RKO (cell line): ENCODE measurements at places on chromosomes 12 and 14.
A peak's percentile ranks its signal among the peaks of the same experiment; 100 is the strongest.

DNA sequence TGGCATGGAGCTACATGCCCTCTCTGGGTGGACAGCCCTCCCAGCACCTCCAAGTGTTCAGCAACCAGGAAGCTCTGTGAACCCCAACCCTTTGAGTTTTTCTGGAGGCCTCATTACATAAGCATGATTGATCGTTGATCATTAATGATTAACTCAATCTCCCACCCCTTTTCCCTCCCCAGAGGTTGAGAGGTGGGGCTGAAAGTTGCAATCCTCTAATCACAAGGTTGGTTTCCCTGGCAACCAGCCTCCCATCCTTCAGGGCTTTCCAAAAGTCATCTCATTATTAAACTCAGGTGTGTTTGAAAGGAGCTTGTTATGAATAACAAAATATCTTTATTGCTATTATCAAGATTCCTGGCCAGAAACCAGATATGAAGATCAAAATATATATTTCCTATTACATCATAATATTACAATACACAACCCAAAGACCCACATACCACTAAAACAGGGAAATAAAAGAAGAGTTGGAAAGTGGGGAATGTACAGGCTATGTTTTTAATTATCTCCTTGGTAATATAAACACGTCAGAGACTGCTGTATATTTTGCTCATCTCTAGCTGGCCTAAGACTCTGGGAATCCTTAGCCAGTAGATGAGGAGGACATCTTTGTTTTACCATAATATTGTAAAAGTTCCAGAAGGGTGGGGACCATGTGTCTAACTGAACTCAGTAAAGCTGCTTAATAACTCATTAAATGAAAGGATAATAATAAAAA, 73.6 kb downstream of the SSPN start:
- no peak for DNase-seq

- DNase-seq = no peak
Observed at GRCh38 chr14:70069186-70069585, 119.6 kb downstream of the SLC8A3 start.

DNA sequence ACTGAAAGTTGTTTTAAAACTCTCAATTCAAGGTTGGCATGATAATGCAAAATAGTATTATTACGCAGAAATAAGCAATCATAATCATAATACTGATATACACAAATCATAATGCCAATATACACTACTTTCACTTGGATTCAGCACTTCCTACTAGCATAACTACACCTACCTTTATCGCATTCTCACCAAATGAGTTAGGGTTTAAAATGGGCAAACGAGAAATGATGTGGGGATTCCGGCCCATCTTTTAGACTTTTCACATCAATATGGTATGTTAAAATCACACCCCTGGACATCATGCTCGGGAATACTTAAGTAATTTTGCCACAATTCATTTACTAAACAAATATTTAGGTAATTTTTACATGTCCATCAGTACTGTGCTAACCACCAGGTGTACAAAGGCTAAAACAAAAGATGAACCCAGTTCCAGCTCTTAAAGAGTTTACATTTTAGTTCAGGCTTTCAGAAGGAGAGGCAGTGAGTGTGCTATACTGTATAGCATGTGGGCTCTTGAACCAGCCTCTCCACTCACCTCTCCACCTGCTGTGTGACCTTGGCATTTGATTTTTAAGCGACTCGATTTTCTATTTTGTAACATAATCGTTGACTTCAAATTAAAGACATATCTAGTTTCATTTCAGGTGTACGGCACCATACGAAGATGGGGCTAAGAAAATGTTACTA, 1.1 kb upstream of the USP15 start:
- DNase-seq = peak; percentile 46

GRCh38 chr12:128609861-128610260, 213.9 kb downstream of the SLC15A4 start:
- DNase-seq = peak; percentile 14

DNA sequence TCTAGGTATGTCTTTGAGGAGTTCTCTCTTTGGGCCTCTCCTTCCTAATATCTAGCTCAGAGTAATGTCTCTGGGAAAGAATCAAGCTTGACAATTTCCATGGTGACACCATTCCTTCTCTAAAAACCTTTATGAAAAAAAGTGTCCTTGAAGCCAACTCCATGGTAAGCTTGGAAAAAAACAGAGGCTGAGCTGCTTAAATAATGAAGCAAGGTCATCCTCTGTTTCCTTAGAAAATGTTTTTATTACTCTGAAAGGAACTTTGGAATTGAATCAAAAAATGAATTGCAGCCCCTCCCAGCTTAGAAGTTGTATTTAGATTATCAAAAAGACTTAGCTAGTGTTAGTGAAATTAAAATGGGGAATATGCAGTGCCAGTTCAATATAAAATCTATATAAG, 166.1 kb upstream of the KITLG start:
- DNase-seq = no peak

DNA sequence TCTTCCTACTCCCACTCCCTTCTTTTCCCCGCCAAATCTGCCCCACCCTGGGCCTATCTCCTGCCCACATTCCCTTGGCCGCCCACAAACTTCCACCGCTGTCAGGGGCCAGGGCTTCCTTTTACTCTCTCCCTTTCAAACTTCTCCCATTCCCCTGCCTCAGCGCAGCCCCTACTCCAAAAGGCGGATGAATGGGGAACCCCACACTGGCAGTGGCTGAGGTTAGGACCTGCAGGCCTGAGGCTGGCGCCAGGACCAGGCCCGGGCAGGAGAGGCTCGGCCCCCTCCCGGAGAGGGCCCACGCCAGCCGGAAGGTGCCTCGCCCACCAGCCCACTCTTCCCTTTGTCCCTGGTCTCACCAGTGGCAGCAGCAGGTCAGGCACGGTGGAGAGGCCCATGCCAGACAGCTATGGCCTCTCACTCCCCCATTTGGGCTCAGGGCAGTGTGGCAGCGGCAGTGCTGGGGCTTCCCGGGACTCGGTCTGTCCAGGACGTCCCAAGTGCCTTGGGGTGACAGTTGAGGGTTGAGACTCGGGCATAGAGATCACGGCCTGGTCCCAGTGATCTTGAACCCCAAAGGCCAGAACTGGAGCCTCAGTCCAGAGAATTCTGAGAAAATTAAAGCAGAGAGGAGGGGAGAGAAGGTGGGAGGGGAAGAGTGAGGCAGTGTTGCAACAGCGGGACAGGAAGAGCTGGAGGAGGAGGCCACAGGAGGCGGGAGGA, at the start of gene TNFRSF1A:
TNFRSF1A (minus strand) TSS at position 660 of the 723 bp plus-strand sequence; CDS start at position 398, 262 bp downstream.
- DNase-seq = peak; percentile 89

DNA sequence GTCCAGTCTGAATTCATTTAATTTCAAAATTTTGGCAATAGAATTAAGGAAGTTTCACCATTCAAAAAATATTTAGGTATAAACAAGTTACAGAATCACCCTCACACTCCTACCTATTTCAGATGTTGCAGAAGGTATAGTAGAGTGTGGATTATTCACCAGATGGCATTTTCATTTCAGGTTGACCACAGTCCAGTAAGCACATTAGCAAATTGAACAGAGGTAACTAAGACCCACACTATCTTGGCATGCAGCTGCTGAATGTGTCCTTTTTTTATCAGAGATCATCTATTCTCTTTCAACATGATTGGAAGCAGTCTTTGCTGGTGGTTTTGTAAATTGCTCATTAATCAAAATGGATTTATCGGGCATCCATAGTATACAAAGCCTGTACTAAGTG, 151.8 kb upstream of the GARIN6 start:
- no peak for DNase-seq

DNA sequence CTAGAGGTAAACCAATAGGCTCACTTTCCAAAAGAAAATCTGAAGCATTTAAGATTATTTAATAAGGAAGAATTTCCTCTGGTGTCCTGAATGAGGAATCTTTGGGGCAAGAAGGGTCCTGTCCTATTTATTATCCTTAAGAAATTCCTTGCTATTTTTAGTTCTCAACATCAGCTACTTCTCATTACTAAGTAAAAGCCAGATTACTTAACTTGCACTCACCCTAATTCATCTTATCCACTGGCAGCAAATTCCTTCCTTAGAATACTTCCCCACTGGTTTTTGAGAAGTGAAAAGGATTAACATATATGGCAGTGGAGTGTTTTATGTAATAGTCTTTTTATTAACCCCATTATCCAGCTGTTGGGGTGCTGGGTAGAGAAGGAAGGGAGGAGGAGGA, 767.7 kb downstream of the DIO2 start:
- DNase-seq = no peak

- DNase-seq = no peak
Observed at GRCh38 chr12:96053476-96054243, 18.3 kb upstream of the LTA4H start.

GRCh38 chr12:131989021-131989420, 39.3 kb downstream of the EP400 start:
- DNase-seq = no peak

DNA sequence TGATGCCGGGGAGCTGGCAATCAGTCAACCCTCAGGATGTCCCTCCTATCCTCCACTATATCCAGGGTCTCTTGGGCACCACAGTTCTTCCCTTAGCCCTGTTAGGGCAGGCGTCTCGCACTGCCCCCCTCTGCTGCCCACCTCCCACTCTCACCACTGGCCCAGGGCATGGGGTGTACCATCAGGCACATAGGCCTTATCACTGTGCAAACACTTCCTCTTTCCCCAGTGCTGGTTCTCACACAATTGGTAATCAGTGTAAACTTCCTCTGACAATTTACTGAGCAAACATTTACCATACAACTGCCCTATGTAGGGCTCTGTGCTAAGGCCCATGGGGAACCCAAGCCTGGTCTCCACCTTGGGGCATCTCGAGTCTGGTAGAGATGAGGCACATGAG, 20.1 kb upstream of the TMED10 start:
- DNase-seq = no peak

DNA sequence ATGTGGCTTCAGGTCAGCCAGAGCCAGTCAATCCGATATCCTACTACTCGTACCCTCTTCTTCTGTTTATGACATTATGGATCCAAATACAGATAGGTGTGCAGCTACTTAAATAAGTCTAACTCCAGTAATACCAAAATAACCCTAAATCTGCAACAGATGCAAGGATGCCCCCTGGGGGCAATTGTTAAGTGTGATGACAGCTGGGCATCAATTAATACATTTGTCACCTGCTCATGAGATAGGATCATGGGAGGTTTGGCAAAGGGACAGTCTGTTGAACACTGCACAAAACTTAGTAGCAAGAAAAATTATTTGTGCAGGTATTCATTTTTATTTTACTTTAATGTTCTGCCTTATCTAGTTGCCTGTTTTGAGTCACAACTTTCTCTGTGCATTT, 83.2 kb downstream of the SLC38A6 start:
- DNase-seq = no peak

- DNase-seq = no peak
Observed at GRCh38 chr14:36293824-36294223, 26.6 kb downstream of the MBIP start.

DNA sequence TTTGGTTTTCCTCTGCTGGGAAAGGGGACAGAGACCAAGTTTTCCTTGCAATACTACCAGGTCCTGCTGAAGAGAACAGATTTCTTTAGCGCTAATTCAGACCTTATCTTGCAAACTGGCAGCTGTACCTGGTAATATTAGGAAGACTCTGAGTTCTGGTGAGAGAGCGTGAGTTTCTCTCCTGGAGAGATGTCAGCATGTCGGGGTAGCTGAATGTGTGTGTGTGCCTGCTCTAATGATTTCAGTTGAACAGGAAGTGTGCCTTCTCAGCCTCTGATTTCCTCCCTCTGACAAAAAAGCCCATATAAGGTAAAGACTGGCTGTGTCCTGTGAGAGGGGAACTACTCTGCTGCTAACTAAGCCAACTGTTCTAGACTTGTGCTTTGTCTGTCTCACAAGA, 10.3 kb upstream of the ERP27 start:
- peak; percentile 45 for DNase-seq

DNA sequence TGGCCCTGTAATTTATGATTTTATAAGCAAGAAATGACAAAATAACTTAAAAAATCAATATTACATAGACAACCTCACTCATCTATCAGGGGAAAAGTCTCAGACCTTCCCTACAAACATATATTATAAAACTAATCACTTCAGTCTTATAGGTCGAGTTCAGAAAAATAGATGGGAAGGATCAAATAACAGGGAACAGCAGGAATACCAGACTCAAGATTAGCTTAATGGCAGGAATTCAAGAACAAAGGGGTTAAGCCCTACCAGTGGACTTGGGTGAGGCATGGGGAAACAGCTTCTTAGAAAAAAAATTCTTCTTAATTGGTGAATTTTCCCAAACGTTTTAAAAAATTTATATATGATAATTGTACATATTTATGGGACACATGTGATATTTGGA, 51.6 kb upstream of the CRY1 start:
- no peak for DNase-seq
